NCI-H2107 (cell line): ENCODE measurements at places on chromosomes 3 and 15.

GRCh38 chr15:38042707-38043445 is 108.4 kb downstream of the TMCO5A start:
- no peak for DNase-seq

- DNase-seq: no peak
Measured at GRCh38 chr15:62777671-62778070, 264.9 kb upstream of the TPM1 start.

GRCh38 chr3:45123581-45124269 is 22.5 kb downstream of the CDCP1 start:
- no peak for DNase-seq

DNA sequence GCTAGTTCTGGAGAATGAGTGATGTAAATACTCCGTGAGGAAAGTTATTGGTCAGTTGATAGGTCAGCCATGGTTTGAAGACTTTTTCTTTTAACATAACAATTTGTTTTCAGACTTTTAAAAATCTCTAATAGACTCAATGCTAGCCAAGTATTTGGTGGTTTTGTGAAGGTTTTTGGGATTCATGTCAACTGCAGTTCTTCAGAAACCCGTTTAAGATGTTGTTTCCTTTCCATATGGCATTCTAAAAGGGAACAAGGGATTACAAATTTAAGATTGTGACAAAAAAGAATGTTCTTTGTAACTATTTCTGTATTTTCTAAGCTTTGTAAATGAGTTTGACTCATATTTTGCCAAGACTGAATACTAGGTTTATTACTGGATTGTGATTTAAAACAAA is 281.7 kb upstream of the COL8A1 start:
- no peak for DNase-seq

DNA sequence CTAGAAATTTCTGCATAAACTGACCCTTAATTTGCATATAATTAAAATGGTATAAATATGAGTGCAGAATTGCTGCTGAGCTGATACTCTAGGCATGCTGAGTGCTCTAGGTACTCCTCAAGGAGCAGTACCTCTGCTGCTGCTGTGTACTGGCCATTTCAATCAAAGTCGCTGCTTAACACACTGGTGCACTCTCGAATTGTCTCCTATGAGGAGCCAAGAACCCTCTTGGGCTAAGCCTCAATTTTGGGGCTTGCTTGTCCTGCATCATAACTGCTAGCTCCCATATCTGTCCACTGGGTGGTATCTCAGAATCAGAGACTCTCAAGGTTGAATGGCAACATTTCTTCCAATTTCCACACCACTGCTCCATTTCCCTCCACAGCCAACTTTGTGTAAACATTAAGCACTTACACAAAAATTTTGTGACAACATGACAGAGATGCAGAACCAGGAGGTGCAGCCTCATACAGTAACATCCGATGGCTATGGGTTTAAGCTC is 82.5 kb downstream of the XXYLT1 start:
- no peak for DNase-seq
